Right ventricle myocardium superior (tissue), 1 donor: ENCODE measurements at places on chromosomes 4 and X. TPM values are rescaled to one million over a fixed set of nuclear protein-coding genes. Genes with fewer than 3 reads are reported as not detected.

GDPD2 gene
- total RNA-seq, result not detected

NEK1 gene
- total RNA-seq, result 13.5 TPM

FHDC1 gene
- total RNA-seq, result 0.19 TPM

LNX1 gene
- 10.3 TPM for total RNA-seq

GRCh38 chr4:7209699-7210098 lies 17.4 kb downstream of the SORCS2 start:
- no peak for DNase-seq

GRCh38 chr4:57282933-57283310 lies 172.7 kb upstream of the IGFBP7 start:
- DNase-seq, result no peak

DNA sequence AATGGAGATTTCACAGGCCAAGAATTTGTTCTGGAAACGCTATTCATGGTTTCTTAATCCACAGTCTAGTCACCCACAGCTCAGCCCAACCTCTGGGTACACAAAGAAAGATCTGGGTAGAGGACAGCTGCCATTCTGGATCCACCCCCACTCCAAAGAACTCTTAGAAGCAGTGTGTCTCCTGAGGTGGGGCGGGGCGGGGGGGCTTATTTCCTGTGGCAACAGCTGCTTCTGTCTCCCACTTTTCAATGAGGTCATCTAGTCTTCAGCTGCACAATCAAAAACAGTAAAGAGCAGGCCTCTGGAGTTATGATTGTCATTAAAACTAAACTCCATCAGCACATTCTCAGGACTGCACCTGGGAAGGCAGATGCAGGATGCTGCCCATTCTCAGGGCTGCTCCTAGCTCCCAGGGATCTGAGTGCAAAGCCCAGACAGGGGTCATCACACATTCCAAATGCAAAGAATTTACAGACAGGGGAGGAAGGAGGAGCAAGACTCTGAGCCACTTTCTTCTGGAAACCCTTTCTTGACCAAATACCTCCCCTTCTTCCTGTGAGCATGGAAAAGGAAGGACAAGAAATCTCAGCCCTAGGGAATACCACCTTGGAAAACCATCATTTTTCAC lies 207.3 kb downstream of the HS6ST2 start:
- DNase-seq, result no peak
